Parietal lobe (tissue), 2 donors: ENCODE measurements at places on chromosomes 2 and 18. TPM values are rescaled to one million over a fixed set of nuclear protein-coding genes. Genes with fewer than 3 reads are reported as not detected.

ACKR3 gene
- total RNA-seq: 12.5 TPM

HOXD9 gene
- not detected for total RNA-seq

LOXL3 gene
- total RNA-seq: 19.4 TPM

SCN9A gene
- total RNA-seq: 144 TPM

ALPP gene
- not detected for total RNA-seq

DYSF gene
- 1.6 TPM for total RNA-seq

MREG gene
- 2.8 TPM for total RNA-seq

GREB1L gene
- total RNA-seq: 0.94 TPM

C2orf72 gene
- 33.5 TPM for total RNA-seq

IL1F10 gene
- total RNA-seq: not detected

TMEM150A gene
- 6.6 TPM for total RNA-seq

ADCY3 gene
- 35.4 TPM for total RNA-seq

CCDC148 gene
- 15.7 TPM for total RNA-seq

GBX2 gene
- not detected for total RNA-seq

ZC3H6 gene
- total RNA-seq: 40.1 TPM

UGT1A4 gene
- not detected for total RNA-seq

ST3GAL5 gene
- total RNA-seq: 38.2 TPM

GEN1 gene
- total RNA-seq: 16.6 TPM

TMEM247 gene
- not detected for total RNA-seq

SLC9A4 gene
- total RNA-seq: 0.63 TPM

CABYR gene
- total RNA-seq: 26.6 TPM

MTX2 gene
- total RNA-seq: 41.0 TPM

CNOT9 gene
- total RNA-seq: 53.8 TPM

ADRA2B gene
- not detected for total RNA-seq

CHRNG gene
- not detected for total RNA-seq

PPP1CB gene
- total RNA-seq: 225 TPM

TRABD2A gene
- 1.6 TPM for total RNA-seq

VWA3B gene
- 1.3 TPM for total RNA-seq

CFAP210 gene
- total RNA-seq: 2.2 TPM

MYOM1 gene
- total RNA-seq: 2.2 TPM

SNORC gene
- 2.8 TPM for total RNA-seq

ALLC gene
- total RNA-seq: not detected

GALNT14 gene
- 16.0 TPM for total RNA-seq

PLGLB2 gene
- total RNA-seq: 5.9 TPM

AGFG1 gene
- 110 TPM for total RNA-seq

MYL12B gene
- total RNA-seq: 143 TPM

SKOR2 gene
- not detected for total RNA-seq

BABAM2 gene
- total RNA-seq: 26.3 TPM

ANKRD30BL gene
- total RNA-seq: 47.0 TPM

NFATC1 gene
- 0.94 TPM for total RNA-seq

FNDC4 gene
- total RNA-seq: 43.2 TPM

PSMA8 gene
- total RNA-seq: not detected

ZSWIM2 gene
- total RNA-seq: 0.63 TPM

C2orf15 gene
- 1.6 TPM for total RNA-seq

SFTPB gene
- not detected for total RNA-seq

PPP1R1C gene
- 0.94 TPM for total RNA-seq

RBMS1 gene
- total RNA-seq: 13.8 TPM

ZEB2 gene
- total RNA-seq: 925 TPM

HRH4 gene
- not detected for total RNA-seq

NEU2 gene
- not detected for total RNA-seq

TXNDC2 gene
- total RNA-seq: not detected

PLA2R1 gene
- 2.2 TPM for total RNA-seq

GMPPA gene
- total RNA-seq: 11.3 TPM

CACNB4 gene
- 132 TPM for total RNA-seq

DSG4 gene
- not detected for total RNA-seq

STK36 gene
- 77.0 TPM for total RNA-seq

APCDD1 gene
- 18.8 TPM for total RNA-seq
